ENCODE measurements at places on chromosomes 6 and 20. TPM values are rescaled to one million over a fixed set of nuclear protein-coding genes. Genes with fewer than 3 reads are reported as not detected.

OR2H2 gene
- total RNA-seq = not detected

DNA sequence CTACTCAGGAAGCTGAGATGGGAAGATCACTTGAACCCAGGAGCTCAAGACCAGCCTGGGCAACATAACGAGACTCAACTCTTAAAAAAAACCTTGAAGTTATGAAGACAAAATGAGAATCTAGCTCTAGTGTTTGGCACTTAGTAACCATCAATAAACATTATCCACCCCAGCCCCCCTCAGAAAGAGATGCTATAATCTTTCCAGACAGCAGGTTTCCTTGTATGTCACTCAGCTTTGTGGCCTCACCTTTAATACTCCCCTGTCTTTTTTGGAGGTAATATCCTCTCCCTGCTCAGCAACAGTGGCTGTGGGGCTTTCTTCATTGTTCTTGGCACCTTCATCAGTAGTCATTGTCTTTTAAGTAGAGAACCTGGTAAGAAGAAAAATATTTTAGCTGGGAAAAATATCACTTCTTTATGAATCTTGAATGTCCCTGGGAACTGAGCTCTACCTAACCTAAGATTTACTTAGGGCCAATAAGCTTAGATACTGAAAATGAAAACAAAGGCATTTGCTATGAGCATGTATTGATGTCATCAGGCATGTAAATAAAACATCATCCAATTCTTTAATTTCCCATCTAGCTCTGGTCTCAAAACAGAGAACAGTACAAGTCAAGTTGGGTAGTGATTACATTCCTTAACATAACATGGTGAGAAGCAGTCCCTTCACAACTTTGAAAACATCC lies 46.1 kb downstream of the FKBP5 start:
- no peak overlapping the region for H3K27ac ChIP-seq
- no peak overlapping the region for H3K4me3 ChIP-seq
- H3K4me1 ChIP-seq = peaks cover 6% of the 10 kb centered on the region
- DNase-seq = no peak
- no peaks in the 10 kb centered on the region for H3K36me3 ChIP-seq
- H3K27me3 ChIP-seq = no peaks in the 10 kb centered on the region

DNA sequence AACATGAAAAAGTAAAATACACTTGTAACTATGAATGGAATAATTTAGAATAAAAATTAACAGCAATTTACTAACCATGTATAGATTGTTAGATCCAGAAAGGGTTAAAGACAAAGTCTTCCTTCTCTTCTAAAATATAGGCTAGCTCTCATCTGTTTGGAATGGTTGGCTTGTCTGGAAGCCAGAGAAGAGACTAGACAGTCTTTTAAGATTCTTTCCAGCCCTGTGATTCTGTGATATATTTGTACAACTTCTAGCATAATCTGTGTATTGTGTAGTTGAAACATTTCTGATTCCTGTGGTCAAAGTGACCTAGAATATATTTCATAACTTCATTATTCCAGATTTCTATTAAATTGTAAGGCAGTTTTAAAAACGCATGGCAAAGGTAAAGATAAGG lies 196.6 kb downstream of the UST start:
- peaks cover 4% of the 10 kb centered on the region for H3K4me1 ChIP-seq
- H3K27me3 ChIP-seq = peaks cover 2% of the 10 kb centered on the region
- no peak for DNase-seq
- no peak overlapping the region for H3K4me3 ChIP-seq

- H3K27me3 ChIP-seq = peaks cover 4% of the 10 kb centered on the region
- peak overlapping the region; percentile 78 for H3K4me3 ChIP-seq
- H3K27ac ChIP-seq = peak overlapping the region; percentile 76
- H3K4me1 ChIP-seq = peaks cover 39% of the 10 kb centered on the region
- no peak for DNase-seq
- H3K36me3 ChIP-seq = peaks cover 13% of the 10 kb centered on the region
Measured at GRCh38 chr6:161228921-161229591, 44.8 kb downstream of the AGPAT4 start.
